ENCODE measurements at places on chromosomes 16 and 17. TPM values are rescaled to one million over a fixed set of nuclear protein-coding genes. Genes with fewer than 3 reads are reported as not detected.

- DNase-seq, result no peak
Measured at GRCh38 chr17:57284984-57285646, 28.8 kb downstream of the MSI2 start.

Gene SCGB1C2
- not detected for total RNA-seq

GRCh38 chr17:37699285-37699973 lies 45.4 kb downstream of the HNF1B start:
- DNase-seq, result no peak

Gene NOG
- not detected for total RNA-seq

DNA sequence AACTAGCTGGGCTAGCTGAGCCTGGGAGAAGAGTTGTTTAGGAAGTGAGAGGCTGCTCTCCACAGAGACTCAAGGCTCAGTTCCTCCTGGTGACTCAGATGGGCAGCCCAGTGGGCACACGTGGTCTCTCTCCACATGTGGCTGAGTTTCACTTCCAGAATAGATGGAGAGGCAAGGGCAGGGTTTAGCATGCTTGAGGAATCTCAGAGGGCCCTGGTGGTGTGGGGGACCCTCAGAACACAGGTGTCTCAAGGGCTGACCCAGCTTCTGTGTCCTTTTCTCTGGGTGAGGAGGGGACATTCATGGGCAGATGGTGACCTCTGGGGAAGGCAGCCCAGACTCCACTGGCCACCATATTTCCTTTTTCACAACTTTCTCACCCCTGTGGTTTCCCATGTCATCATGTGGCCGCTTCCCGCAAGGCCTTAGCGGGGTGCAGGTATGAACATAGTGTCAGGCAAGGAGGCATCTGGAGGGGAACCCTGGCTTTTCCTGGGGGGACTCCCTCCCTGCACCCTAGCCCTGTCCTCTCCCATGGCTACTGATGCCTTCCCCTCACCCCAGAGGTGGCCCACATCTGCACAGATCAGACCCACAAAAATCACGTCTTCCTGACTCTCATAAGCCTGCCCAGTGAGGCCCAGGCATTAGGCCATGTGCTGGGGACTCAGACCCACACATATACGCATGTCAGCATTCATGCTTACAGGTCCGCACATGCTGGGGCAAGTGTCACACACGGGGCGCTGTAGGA lies 3.3 kb downstream of the GRN start:
- DNase-seq, result peak; percentile 25

Data from fibroblast of the aortic adventitia (primary cell).